ENCODE measurements at places on chromosomes 5 and 9.

DNA sequence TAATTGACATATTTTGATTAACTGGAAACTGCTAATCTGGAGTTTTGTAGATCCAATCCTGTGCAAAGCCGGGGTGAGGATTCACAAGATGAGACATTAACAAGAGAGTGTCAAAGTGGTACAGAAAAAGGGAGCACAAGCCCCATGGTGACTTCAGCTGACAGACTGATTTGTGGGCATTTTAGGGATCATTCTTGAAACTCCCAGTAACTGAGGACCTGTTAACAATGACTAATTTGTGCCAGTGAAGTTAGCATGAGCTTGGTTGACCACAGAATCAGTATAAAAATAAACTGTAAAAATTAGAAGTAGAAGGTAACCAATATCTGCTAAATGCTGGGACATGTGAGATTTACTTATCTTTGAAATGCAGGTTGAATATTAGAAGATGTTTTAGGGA is 1578.3 kb downstream of the EFNA5 start:
- DNase-seq, result no peak

DNA sequence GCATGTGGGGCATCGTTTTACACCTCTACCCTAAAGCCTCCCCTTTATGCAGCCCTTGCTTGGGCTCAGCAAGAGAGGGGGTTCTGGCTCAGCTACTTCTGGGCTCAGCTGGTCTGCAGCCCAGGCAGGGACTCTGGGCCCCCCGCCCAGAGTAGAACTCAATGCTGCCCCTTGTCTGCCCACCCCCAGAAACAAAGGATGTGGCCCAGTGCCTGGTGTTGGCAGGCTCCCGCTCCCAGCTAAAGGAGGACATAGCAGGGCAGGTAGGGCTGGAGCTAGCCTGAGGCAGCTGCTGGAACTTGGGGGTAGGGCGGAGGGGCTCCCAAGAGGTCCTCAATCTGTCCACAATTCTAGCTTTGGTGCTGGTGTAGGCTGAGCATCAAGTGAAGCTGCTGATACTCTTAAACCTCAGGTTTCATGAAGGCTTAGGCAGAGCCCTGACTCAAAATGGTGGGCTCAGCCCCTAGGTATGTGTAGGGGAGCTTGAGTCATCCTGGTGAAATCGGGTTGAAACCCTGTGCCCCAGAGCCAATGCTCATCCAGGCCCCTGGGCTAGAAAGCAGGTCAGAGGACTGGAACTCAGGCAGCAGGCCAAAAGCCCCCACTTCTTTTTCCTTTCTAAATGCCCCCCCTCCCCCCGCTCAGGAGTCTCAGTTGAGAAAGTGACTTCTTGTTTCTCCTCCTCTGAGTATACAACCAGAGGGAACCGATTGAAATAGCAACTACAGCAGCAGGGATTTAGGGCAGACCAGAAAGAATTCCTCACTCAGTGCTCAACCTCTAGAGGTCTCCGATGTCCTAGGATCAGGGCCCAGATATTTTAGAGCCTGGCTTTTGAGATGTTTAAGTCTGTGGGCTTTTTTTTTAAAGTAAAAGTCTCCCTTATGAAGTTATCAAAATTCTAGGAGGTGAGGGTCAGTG is 11.4 kb downstream of the PSD2 start:
- no peak for DNase-seq

DNA sequence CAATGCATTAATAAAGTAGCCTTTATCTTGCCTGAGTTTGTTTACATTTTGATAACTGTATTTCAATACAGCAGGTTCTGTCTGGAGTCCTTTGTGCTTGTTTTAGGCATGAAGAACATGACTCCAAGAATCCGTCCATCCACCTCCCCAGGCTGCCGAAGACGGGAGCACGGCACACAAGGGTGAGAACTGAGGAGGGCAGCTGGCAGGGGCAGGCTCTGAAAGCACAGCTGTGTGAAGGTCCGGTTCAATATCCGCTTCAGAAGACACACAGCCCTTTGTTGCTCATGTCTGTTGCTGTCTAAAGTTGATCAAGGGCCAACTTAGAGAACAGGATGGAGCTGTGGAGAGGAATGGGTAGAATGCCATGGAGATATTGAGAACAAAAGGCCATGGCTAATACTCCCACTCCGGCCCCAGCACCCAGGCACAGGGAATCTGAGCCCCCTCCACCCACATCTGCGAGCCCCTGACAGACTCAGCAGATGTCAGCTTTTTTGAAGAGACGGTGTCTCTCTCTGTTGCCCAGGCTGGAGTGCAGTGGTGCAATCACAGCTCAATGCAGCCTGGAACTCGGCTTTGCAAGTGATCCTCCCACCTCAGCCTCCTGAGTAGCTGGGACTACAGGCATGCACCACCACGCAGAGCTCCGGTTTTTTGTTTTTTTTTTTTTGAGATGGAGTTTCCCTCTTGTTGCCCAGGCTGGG is 58.5 kb upstream of the GNE start:
- DNase-seq, result no peak

- no peak for DNase-seq
These were observed 11.0 kb downstream of the RGS3 start for GRCh38 chr9:113474360-113475028.

GRCh38 chr5:132760049-132760420 is 12.8 kb downstream of the CCNI2 start:
- DNase-seq, result no peak

DNA sequence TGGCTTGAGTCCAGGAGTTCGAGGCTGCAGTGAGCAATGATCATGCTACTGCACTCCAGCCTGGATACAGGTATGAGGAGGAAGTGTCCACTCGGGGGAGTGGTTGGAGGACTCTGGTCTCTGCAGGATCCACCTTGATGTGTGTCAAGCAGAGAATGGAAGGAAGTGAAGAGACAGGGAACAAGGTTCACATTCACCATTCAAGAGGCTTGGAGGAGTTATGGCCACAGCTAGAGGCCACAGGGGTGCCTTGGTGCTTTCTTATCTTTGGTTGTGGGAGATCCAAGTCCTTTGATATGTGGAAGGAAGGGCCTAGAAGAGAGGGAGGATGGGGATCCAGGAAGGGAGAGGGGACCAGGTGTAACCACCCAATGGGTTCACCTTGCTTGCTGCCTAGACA is 5.4 kb upstream of the CERCAM start:
- no peak for DNase-seq

DNA sequence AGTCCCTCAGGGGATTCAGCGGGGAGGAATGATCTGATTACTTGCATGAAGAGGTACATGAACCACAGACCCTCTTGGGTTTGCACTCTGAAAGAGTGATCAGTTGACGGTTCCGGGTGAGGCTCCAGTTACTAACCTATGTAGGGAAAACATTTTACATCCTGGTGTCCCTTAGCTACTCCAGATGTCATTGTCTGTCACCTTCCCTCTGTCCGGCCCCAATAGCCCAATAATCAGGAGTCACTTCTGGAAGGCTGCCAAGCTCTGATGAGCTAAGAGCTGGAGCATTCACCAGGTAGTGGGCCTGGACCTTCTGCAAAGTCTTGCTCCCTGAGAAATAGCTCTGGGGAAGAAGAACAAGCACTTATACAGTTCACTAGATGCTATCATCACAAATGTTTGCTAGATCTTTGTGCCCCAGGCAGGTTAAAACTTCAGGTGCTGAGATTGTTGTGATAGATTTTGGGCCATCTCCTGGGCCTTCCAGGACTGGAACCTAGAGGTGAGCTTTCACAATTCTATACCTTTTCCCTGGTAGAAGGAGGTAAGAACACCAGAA is 64.5 kb downstream of the ENTREP1 start:
- DNase-seq, result no peak

DNA sequence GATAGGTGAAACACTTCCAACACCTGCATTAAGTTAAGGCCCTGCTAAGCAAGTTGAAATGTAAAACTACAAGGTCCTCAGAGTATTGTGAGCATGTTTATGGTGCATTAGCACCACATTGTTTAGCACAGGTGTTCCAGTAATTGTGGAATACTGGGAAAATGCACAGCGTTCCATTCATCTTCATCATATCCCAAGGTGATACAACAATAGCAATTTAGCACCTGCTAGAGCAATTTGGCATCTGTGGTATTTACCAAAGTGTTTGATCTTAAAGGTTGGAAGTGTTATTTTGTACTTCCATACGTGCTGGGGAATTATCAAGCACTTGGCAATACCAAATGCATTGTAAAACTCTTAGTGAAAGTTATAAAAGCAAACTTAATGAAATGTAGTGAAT is 266.8 kb downstream of the CYLC2 start:
- no peak for DNase-seq

DNA sequence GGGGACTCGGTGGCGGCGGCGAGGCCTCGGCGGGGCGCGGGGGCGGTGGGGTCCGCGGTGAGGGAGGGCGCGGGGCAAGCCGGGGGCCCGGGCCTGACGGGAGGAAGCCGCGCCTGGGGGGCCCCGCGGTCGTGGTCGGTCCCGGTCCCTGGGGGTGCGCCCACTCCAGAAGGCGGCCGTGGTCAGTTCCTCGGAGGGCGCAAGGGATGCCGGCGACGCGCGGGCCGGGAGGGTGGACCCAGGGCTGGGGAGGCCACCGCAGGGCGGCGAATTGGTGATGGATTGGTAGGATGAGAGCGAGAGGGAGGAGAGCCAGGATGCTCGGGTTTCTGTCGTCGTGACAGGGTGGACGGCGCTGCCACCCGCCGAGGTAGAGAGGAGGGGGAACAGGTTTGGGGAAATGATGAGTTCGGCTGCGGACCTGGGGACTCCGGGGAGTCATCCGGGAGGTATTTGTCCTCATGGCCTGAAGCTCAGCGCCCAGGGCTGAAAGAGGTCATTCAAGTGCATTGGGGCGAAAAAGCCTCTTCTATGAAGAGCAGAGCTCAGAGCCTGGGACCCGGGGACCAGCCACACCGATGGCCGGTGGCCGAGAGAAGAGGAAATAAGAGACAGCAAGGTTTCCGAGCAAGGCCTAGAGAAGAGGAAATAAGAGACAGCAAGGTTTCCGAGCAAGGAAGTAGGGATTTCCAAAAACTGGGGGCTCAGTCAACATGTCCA is 557 bp downstream of the GNG10 start:
- peak; percentile 41 for DNase-seq

Measured in activated naive CD8-positive, alpha-beta T cell treated with anti-CD3 and anti-CD28 coated beads, Interleukin-2, amount 50 U/mL, for 24 hours (primary cell).